ENCODE measurements at places on chromosomes 3 and 15.

- DNase-seq: peak; percentile 98
Observed at GRCh38 chr3:48662753-48663488, at the start of gene CELSR3. Gene CELSR3, minus strand, starts transcription at chr3:48662886. Its CDS starts 252 bp downstream, at chr3:48662634.

GRCh38 chr3:118577055-118577777, 457.4 kb downstream of the IGSF11 start:
- peak; percentile 49 for DNase-seq

DNA sequence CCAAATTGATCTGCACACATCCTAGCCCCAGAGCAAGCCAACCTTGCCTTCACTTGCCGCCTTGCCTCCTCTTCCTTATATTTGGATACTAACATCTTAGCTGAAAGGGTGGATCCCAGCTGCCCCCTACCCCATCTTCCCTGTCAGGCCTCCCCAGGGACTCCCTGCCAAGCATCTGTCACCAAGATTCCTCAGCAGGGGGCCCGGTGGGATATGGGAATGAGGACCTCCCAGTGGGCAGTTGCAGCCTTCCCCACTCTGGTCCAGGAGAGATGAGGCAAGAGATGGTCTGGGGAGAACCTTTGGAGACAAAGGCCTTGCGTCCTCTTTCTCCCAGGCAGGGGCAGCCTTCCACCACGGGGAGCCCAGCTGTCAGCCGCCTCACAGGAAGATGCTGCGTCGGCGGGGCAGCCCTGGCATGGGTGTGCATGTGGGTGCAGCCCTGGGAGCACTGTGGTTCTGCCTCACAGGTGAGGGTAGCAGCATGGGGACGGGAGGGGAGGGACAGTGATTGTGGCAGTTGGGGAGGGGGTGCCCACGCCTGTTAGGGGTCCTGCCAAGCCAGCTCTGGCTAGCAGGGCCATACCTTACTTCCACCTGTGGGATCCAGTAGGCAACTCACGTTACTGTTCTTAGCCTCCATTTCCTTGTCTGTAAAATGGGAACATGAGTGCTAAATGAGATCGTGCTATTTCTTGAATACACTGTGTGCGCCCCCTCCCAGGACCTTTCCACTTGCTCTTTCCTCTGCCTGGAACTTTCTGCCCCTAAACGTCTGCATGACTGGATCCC, 15.3 kb downstream of the CD276 start:
- no peak for DNase-seq

DNA sequence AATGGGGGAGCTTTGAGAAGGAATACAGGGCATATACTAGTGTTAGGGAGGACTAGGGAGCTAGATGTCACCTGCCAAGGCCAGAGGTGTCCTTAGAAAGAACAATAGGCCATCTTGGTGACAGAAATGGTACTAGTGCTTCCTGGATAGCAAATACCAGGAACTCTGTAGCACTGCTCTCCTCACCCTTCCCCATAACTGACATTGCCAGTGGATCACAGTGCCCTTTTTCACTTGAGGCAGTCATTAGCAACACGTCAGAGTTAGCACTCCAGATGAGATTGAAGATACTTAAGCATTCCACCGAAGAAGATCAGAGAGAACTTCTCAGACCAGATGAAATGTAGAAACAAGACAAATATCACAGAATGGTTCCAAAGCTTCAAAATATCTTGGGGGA, 103.1 kb upstream of the PDZRN3 start:
- DNase-seq: no peak

- DNase-seq: peak; percentile 87
Observed at GRCh38 chr15:73240866-73241499, 127.8 kb downstream of the HCN4 start.

DNA sequence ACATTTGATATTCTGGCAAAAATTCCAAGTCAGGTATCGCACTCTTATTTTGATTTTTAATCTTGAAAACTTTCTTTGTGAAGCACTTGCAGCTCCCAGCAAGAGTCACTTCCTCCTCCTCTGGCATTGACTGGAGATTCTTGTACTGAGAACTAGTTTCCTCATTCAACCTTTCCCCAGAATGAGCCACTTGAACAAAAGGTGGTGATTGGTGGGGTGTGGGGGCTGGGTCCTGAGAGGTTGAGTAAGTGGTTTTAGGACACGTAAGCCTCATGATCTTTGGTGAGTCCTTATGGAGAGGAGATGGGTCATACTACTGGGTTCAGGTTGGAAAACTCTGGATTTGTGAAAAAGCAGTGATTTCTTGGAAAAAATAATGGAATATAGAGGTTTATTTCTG, 32.3 kb upstream of the ONECUT1 start:
- no peak for DNase-seq

DNA sequence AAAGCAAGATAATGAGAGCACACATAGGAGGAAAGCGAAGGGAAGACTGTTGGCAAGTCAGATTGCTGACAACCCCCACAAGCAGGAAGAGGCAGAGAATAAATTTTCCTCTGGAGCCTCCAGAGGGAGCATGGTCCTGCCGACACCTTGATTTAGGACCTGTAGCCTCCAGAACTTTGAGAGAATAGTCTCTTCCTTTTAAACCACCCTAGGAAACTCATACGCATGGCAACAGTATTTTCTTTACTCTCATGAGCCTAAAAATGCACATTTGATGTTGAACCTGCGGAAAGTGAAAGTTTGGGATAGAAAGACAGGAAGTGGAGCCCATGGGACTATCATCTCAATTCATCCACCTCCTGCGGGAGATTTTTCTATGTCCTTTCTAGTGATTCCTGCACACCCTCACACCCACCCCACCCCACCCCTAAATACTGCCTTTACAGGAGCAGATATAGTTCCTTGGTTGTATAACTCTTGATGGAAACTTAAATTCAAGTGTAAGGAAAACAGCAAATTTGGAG, 116.7 kb upstream of the LPP start:
- no peak for DNase-seq

DNA sequence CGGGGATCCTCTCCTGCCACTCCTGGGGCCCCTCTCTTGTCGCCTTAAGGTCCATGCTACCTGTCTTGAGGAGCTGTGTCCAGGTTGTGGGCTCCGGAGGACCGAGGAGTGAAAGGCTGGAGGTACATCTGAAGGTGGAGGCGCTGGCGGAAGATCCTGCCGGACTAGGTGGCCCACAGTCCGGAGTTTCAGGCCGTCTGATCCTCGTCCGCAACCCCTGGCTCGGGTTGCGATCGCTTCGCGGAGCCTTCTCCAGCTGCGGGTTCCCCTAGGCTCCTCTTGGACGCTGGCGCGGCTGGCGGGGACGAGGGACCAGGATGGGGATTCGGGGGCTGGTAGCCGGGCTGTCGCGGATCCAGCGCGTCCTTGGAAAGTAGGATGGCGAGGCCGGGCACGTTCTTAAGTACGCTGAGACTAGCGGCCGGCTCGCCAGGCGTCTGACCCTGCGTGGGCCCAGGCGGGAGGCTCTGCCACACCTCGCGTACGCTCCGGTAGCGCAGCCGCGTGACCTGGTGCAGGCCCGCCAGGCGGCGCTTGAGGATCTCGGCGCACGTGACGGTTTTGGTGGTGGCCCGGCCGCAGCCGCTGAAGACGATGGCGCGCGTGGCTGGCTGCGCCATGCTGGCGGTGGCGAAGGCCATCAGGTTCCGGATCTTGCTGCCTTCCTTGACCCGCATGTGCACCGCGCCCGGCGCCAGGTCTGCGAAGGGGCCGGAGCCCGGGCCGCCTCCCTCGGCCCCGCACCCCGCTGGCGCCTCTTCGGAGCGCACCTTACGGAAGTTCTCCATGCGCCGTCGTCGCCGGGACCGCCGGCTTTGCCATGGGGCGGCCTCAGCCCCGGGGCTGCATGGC, 550 bp downstream of the RPP25 start:
- DNase-seq: peak; percentile 71

DNA sequence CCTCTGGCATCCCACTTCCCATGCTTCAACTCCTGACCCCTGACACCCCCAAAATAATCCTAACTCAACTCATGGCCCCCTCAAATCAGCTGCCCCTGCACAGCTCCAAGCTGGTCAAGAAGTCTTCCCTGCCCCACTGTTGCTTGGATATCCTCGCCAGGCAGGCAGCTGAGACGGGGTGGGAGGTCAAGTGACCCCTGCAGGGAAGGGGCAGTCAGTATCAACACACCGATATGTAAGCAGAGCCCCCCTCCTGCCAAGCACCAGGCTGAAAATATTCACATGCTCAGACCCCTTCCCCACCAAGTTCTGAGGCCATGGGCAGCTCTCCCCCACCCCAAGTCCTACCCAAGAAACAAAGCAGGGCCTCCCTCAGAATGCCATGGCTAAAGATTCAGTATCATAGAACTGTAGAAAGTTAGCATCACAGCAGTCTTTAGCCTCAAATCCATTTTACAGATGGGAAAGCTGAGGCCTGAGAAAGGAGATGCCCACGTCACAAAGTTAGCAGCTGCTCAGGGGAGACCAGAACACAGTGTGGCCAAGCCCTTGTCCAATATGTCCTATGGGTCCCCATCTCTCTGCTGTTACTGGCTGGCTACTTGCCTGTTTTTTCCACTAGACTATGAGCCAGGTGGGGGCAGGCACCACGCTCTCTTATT, 67.8 kb downstream of the SLC12A8 start:
- no peak for DNase-seq

DNA sequence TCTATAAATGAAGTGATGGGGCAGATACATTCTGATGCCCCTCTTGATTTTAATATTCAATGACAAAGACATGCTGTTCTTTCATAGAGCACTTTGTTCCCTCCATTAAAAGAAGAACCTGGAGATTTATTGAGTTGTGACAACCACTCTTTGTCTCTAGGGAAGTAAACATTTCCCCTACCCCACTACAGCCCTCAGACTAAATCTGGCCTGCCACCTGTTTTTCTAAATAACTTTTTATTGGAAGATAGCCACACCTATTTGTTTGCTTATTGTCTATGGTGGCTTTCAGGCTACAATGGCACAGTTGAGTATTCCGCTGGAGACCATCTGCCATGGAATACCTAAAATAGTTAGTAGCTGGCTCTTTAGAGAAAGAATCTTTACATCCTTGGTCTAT, 41.2 kb upstream of the ZNF385D start:
- DNase-seq: no peak

GRCh38 chr3:53718462-53718861, 127.8 kb downstream of the CHDH start:
- DNase-seq: no peak

DNA sequence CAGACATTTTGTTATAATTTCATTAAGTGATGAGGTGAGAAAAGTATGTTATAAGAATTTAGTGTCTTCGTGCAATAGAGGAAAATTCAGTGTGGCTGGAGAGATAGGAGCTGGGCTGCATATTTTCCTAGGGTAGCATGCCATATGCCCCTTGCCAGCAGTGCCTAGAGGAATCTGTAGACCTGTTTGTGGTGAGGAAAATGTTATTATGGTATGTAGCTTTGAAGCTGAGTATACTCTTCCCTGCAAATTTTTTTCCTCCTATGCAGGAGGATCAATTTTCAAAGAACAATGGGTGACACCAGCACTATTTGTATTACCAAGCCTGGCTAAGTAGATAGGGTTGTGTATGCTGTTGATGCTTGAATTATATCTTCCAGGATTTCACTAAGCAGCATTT, 200.6 kb downstream of the EDEM1 start:
- no peak for DNase-seq

DNA sequence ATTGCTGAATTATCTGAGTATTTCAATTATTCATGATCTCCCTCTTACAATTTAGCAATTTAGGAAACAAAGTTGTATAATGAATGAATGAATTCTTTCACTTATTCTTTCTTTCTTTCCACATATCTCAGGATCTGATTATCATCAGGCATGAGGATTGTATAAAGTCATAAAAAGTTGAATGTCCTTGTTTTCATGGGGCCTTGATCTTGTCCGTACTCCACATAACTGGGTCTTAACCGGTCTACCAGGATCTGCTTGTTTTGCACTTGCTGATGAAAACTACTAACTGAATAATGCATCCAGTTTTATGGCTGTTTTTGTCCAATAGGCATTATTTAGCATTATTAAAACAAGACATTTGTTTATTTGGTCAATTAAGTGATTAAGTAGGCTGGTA, 12.6 kb downstream of the C3orf85 start:
- DNase-seq: no peak

DNA sequence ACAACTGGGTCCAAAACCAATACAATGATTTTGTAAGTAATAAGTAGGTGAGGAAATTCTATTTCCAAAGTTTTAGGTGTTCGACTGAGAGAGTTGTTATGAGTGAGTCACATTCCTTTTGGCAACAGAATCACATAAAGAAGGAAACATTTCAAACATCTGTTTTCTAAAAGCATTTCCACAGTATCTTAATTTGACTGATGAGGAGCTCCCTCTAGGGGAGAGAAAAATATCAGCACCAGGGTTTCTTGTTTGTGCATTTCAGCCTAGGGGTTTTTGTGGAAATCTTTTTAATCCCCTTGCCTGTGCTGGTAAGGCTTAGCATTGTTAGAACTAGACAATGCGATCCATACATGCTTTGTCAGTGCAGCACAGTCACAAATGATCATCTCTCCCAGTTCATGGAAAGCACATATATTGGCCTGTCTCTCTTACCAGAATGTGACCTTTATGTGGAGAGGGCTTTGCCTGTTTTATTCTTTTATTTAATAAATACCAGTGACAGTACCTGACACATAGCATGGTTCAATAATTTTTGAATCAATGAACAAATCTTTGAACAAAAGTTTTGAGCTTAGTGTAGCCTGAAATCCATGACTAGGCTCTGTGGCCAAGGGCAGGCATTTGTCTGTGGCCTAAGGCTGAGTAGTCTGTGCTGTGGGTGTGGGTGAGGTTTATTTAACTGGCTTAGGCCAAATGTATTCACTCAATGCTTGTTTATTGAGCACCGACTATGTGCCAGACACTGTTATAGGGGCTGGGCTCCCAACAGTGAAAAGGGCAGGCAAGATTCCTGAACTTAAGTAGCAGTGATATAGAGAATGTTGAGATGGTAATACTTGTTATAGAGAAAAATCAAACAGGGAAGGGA, 21.1 kb upstream of the IQCF6 start:
- DNase-seq: peak; percentile 83

- no peak for DNase-seq
Observed at GRCh38 chr3:151289445-151289844, 11.1 kb upstream of the P2RY14 start.

GRCh38 chr3:183583331-183584245, 28.1 kb upstream of the KLHL6 start:
- no peak for DNase-seq

- peak; percentile 95 for DNase-seq
Observed at GRCh38 chr3:116770815-116771450, 61.4 kb downstream of the TUSC7 start.

- DNase-seq: no peak
Observed at GRCh38 chr15:98730860-98731711, 82.7 kb downstream of the IGF1R start.

DNA sequence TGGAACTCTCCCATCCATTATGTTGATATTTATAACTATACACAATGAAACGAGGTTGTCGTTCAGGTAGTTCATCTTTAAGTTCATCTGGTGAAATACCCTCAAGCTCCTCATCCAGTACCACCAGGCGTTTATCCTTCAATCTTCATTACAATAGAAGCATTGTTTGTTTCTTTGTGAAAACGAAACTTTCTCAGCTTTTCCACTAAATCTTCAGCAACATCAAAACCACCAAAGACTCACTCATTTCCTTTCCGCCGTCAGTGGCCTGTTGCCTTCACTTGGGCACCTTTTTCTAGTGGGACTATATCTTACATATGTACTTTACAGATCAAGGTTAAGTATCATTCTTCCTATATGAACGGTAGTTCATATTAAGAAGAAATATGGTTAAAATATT, 44.1 kb upstream of the TFG start:
- no peak for DNase-seq

- DNase-seq: no peak
Observed at GRCh38 chr3:182148360-182148759, 436.6 kb downstream of the SOX2 start.

Data from brain (organoid and tissue), 16 donors.